ENCODE measurements at places on chromosomes 16 and 17.

DNA sequence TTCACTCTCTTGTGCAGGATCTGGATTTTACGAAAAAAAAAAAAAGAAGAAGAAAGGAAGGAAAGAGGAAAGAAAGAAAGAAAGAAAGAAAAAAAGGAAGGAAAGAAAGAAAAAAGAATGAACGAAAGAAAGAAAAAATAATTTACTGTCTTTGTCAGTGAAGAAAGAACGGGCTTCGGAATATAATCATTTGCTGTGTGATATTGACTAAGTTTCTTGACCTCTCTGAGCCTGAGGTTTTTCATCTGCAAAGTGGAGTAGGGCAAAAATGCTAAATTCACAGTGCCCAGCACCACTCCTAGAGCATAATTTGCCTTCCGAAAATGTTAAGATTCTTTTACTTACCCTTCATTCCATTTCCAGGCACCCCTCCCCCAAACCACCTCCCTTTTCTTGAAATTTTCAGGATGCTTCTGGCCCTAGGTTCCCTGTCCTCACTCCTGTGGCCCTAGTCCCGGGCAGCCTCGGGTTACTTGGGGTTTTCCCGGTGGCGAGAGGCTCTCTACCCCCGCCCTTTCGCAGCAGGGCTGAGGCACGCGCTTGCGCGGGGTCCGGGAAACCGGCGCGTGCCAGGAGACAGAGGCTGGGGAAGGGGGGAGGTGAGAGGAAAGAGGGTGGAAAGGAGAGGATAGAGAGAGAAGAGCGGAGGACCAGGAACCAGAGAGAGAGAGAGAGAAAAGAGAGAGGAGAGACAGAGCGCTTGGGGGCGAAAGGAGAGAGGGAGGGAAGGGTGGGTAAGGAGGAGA, at the start of gene CNTNAP1:
Gene CNTNAP1, plus strand, starts transcription at position 556 of the 746 bp plus-strand sequence. CDS start 299 bp downstream, outside the sequence.
- peak; percentile 82 for DNase-seq

- DNase-seq = peak; percentile 25
Measured at GRCh38 chr17:50467114-50467854, 1.4 kb downstream of the CHAD start.

DNA sequence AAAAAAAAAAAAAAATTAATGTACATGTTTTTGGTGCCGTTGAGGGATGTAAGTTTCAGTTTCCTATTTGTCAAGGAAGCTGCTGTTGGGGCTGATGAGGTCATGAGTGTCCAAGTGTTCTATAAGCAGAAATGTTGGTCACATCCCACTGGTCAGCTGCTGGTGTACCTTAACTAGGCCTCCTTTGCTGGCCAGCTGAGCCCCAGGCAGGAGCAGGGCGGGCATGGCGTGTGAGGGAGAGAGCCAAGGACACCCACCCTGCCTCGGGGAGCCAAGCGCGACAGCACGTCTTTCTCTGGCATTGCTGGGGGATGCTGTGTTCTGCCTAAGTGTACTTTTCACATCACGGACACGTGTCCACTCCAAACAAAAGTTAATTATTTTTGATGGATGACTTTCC, 108.1 kb upstream of the CDC42EP4 start:
- DNase-seq = no peak

DNA sequence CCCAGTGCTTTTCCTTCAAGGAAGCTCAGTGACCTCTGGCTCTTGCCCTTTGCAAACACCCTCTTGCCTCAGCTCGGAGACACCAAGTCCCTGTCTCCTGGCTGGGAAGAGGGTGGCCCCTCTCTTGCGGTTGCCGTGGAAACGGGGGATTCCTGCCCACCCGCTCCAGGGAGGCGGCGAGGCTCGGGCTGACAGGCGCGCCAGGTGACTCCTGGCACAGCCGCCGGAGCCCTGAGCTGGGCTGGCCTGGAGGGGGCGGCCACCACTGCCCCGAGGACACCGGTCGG, 71.4 kb downstream of the ABR start:
- DNase-seq = no peak

GRCh38 chr16:67305216-67306071, 21.1 kb downstream of the KCTD19 start:
- no peak for DNase-seq

All from cerebellar cortex (tissue), 1 donor.